ENCODE measurements at places on chromosomes 3 and 15.

GRCh38 chr3:16884748-16885592 lies at the start of gene PLCL2:
Gene PLCL2 (plus strand): TSS chr3:16884955. CDS start chr3:16885040, 85 bp downstream.
- peak; percentile 49 for DNase-seq

- no peak for DNase-seq
Observed at GRCh38 chr15:64665179-64665578, 110.2 kb downstream of the RBPMS2 start.

DNA sequence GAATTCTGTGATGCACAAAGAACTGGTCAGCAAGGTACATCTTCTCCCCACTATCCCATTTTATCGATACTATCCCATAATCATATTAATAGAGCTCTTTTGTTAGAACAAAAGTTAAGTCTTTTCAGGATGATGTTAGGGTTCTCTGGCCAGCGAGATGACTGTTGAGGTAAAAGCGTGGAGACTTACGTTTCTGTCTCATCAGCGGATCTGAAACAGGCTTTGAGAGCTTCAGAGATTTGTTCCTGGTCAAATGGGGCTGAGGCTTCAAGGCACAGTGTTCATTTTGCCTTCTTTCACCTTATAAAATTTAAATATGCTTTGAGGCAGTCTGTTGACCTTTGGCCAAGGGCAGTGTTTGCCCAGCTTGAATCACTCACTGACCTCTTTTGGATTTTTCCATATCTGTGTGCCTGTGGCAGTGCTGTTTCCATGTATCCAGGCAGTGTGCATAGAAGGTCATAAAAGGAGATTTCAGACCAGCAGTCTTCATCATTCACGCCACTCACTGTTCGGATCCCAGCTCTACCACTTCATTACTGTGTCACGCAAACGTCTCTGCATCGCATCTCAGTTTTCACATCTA lies 3.1 kb downstream of the ADAMTSL3 start:
- no peak for DNase-seq

DNA sequence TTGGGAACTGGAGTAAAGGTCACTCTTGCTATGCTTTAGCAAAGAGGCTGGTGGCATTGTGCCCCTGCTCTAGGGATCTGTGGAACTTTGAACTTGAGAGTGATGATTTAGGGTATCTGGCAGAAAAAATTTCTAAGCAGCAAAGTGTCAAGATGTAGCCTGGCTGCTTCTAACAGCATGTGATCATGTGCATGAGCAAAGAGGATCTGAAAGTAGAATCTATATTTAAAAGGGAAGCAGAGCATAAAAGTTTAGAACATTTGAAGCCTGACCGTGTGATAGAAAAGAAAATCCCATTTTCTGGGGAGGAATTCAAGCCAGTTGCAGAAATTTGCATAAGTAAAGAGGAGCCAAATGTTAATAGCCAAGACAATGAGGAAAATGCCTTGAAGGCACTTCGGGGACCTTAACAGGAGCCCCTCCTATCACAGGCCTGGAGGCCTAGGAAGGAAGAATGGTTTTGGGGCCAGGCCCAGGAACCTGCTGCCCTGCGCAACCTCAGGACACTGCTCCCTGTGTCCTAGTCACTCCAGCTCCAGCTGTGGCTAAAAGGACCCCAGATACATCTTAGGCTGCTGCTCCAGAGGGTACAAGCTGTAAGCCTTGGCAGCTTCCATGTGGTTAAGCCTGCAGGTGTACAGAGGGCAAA lies 212.2 kb upstream of the LINGO1 start:
- DNase-seq, result no peak

DNA sequence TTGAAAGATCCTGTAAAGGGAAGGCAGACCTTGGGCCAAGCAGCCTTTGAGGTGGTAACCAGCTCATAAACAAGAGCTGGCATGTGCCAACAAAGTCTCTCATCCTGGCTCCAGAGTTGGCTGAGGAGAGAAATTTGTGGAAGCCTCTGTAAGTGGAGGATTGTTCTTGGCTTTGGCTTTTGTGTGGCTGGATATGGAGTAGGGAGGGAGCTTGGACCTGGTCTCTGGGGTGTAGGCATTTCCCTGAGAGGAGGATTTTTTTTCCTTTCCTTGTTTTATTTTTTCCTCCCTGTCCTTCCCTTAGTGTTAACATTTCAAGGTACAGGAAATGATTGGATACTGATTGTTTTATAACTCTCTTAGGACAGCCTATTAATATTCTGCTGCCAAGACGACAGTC lies 60.8 kb downstream of the ZNF609 start:
- no peak for DNase-seq

DNA sequence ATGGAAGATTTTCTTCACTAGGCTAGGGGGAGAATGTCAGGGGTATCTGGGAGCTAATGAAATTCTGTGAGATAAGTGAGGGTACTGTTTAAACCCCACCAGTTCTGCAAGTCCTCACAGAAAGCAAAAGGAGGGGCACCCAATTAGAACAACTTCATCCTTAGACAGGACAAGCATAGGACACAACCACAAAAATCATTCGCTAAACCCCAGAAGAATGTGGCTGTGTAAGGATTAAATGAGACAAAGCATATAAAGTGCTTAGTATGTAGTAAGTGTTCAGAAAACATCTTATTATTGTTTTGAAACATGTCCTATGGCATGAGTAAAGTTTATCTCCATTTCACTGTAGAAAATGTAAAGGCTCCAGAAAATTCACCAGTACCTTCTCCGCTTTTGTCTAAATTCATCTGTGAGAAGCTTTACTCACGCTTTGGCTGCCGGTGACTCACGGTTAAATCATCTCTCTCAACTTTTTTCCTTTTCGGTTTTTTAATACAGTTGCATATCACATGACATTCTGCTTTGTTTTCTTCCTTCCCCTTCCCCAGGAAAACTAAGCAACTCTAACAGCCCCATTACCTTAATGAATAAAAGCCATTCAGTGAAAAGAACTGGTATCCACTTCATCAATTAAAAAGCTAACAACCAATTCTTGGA lies 1.7 kb downstream of the CLRN1 start:
- DNase-seq, result no peak

DNA sequence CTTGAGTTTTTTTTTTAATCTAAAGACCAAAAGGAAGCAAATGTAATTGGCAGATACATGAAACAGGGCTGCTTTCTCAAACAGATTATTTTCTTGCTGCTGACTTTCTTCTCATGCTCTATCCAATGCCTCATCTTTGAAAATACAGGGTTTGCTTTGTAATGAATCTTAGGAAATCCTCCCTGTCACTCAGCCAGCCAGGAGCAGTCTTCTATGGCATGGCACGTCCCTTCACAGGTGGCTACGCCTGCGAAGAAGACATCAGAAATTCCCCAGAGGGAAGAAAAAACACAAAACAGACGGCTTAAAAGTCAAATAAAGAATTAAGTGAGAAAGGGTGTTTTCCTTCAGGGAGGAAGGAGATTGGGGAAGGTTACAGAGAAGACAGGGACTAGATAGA lies 242.5 kb downstream of the IGSF11 start:
- DNase-seq, result no peak

DNA sequence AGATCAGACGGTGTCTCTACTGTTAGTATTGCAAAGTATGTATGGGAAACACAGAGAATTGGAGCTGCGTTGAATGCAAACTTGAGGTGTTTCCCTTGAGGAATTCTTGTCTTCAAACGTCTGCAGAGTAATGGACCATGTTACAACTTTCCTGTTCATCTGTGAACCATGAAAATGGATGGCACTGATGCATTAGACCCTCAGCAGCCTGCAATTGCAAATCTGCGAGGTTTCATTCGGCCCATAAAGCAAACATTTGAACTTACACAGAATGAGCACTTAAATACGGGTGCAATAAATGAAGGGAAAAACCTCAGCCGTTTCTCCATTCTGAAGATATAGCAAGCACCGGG lies 49.7 kb downstream of the LRRN1 start:
- no peak for DNase-seq

GRCh38 chr3:139519998-139520737 lies 19.4 kb downstream of the RBP1 start:
- DNase-seq, result peak; percentile 32

- no peak for DNase-seq
Observed at GRCh38 chr3:137259701-137260100, 301.9 kb downstream of the IL20RB start.

DNA sequence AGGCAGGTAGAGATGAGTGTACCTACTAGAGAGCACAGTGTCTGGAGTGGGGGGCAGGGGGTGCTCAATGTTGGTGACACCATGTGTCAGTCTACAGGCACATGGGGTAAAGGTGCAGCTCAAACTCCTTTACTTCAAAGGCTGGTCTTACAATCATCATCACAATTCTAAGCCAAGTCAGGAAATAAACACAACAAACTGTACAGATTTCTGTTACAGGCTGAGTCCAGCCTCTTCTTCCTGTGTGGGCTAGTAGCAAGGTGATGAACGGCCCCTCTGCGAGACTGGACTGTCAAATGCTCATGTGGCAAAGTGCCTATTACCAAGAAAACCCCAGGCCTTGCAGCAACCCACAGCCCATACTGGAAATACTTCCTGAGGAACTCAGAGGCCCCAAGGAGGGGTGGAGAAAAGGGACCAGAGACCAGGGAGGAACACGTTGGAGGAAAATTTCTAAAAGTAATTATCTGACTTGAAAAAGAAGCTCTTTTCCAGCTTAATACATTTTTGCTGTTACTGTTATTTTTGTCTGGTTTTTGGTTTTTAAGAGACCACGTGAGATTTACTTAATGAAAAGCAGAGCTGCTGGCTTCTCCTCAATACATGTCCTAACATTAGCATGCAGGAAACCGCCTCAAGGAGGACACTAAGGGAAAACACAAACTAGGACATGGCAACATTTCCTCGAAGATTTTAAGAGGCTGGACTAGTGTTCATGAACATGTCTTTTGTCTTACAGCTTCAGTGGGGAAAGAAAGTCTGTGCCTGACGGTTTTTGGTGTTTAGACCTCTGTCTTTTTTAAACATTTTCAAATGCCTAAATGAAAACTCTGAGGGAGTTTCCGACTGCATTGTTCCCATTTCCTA lies 29.5 kb downstream of the TBC1D2B start:
- DNase-seq, result peak; percentile 65

GRCh38 chr3:134464689-134465365 lies 21.0 kb downstream of the ANAPC13 start:
- no peak for DNase-seq

Data from activated CD4-positive, alpha-beta T cell treated with anti-CD3 and anti-CD28 coated beads, Interleukin-2, Interleukin-4, amounts not matched to agents 100 ng/mL and 50 ng/mL, durations not matched to agents 16 hours and 8 hours (primary cell).